ENCODE measurements at places on chromosomes 16 and 17.

- DNase-seq = peak; percentile 47
Observed at GRCh38 chr16:28609631-28610594, at the start of gene SULT1A1. Gene SULT1A1 (minus strand): TSS chr16:28610044. CDS start chr16:28608855, 1,189 bp downstream.

GRCh38 chr16:82793528-82794245, 166.9 kb downstream of the CDH13 start:
- no peak for DNase-seq

GRCh38 chr16:85199069-85199725, 86.9 kb upstream of the CIBAR2 start:
- no peak for DNase-seq

DNA sequence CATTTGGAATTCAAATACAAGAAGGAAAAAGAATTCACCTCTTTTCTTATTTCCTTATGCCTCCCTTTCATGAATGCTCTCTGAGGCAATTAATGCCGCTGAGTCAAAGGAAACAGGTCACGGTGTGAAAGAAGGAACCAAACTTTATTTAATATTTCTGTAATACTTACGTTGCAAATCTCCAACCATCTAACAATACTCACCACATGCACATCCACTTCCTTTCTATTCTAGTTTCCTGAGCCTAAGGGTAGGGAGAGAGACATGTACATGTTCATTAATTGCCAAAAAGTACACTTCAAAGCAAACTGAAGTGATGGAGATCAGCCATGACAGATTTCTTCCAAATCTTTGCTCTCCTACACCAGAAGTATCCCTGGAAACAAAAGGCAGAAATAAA, 47.9 kb upstream of the HLF start:
- DNase-seq = no peak

GRCh38 chr17:81309859-81310839, 15.0 kb upstream of the SLC38A10 start:
- DNase-seq = no peak

- DNase-seq = no peak
Observed at GRCh38 chr16:30349675-30350074, 5.4 kb downstream of the CD2BP2 start.

- no peak for DNase-seq
Observed at GRCh38 chr17:9120471-9120870, 99.2 kb downstream of the NTN1 start.

DNA sequence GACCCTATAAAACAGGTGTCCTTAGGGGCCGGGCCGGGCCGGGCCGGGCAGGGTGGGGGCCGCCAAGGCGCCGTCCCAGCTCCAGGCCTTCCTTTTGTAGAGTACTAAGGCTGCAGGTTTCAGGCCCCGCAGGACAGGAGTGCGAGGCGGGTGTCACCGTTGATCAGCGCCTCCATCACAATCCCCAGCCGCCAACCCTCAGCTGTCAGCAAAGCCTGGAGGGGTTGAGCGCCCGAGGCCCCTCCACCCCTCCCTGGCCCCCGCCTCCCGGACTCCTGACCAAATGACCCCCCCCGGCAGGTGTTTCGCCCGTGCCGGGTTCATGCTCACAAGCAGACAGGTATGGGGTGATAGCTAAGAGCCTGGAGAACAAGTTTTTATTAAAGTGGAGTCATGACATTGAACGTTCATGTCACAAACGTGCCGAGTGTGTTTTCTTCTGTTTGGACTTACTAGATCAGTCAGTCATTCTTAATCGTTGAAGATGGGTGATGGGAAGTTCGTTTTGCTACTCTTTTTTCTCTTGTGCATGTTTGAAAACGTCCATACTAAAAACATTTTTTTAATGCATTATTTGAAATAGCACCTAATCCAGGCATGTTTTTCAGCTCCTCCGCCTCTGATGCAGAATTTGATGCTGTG, 534 bp downstream of the ARL2BP start:
- peak; percentile 56 for DNase-seq

DNA sequence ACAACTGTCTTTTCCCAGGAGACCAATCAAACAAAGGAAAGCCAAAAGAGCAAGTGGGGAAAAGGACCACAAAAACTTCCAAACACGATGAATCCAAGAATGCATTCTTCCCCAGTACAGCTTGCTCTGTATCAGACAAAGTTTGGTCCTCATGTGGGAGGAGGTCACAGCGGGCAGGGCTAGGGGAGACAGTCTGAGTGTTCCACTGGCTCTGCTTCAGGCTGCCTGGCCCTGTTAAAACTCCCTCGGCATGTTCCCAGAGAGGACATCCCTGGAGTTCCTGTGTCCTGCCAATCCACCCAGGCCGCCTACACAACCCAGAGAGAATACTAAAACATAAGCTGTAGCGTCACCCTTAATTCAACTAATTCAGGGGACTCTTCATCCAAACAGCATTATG, 415.1 kb upstream of the DYNLRB2 start:
- DNase-seq = no peak

- DNase-seq = no peak
Observed at GRCh38 chr17:67004181-67004580, 39.7 kb downstream of the CACNG4 start.

GRCh38 chr17:80169784-80170500, at the start of gene CARD14:
Gene CARD14 (plus strand): TSS chr17:80170030. CDS start chr17:80181439, 11,409 bp downstream.
- no peak for DNase-seq
